Glutamatergic neuron (in vitro differentiated cells): ENCODE measurements at places on chromosomes 5 and 9.

DNA sequence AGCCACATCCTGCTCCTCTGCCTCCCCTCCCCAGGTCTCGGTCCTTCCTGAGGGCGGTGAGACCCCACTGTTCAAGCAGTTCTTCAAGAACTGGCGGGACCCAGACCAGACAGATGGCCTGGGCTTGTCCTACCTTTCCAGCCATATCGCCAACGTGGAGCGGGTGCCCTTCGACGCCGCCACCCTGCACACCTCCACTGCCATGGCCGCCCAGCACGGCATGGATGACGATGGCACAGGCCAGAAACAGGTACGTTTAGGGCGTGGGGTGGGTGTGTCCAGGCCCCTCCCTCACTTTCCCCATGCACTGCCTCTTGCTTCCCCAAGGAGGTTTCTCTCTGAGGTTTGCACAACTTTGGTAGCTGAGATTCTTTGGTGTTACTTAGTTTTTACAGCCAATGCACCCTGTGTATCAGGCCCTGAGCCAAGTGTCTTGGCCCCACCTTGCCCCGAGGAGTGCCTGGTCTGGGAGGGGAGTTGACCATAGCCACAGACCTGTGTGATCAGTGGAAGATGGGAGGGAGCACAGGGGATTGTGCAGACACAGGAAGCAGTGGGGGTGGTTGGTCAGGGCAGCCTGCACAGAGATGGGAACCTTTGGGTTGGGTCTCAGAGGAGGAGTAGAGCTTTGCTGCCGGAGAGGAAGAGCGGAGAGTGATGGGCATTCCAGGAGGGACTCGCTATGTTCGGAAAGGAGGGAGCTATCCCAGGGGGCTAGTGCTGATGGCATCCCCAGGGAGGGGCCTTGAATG is 50.8 kb downstream of the GSN start:
- no peak for DNase-seq

- no peak for DNase-seq
Observed at GRCh38 chr5:145775893-145776444, 59.2 kb downstream of the PRELID2 start.

DNA sequence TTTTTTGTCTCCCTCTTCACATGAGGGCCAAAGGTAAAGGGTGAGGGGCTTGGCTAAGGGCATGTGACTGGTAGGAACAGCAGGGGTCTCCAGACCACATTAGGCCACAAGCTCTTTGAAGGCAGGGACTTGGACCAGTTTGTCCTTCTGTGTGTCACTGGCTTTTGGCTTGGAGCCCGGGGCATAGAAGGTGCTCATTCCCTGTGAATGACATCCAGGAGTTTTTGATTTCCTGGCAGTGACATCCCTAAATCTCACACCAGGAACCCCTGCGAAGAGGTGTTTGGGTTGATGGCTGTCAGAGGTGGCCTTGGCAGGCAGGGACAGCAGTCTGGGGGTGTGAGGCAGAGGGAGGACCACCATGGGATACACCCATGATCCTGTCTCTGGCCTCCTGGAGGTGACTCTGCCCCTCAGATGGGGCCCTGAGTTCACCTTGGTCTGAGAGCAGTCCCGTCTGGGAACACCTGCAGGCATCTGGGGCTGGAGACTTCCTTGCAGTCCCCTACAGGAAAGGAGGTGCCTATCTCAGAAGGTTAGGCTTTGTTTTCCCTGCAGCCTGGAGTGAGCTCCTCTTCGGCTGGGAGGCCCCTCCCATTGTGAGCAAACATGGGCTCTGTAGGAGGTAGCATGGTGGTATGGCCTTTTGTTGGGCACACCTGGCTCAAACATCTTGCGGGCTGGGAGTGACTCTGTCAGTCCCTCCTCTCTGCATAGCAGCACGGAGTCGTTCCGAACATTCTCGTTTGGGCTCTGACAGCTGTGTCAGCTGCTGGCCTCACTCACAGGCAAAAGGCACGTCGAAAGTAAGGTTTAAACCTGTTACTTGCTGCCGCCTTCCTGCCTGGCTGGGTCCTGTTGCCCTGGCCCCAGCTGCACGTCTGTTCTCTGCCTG is 38.6 kb upstream of the PITX1 start:
- DNase-seq: no peak

GRCh38 chr5:92887254-92887653 is 693.8 kb downstream of the NR2F1-AS1 start:
- no peak for DNase-seq

DNA sequence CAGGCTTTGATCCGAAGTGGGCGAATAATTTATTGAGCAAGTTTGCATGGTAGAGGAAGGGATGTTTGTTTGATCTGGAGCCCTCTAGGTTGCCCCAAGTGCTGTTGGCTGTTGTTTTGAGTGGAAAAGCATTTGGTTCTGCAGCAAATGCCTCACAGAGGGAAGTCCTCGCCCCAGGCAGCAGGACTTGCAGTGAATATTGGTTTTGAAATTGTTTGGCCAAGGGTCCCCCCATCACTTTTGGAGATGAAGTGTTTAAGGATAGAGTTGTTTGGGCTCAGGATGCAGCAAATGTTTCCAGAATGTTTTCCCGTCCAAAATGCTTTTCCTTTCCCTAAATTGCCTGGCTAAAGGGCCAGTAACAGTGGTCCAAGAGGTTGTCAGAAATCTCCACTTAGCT is 3.1 kb downstream of the JADE2 start:
- no peak for DNase-seq
